Activated CD8-positive, alpha-beta memory T cell treated with anti-CD3 and anti-CD28 coated beads, Interleukin-2, amount 10 ng/mL, durations not matched to agents 7 days and 5 days (primary cell): ENCODE measurements at places on chromosomes 12 and 14. TPM values are rescaled to one million over a fixed set of nuclear protein-coding genes. Genes with fewer than 3 reads are reported as not detected.

- no peaks in the 10 kb centered on the region for H3K27me3 ChIP-seq
- no peak for DNase-seq
- H3K27ac ChIP-seq = no peak overlapping the region
- peaks cover 4% of the 10 kb centered on the region for H3K4me1 ChIP-seq
These were observed 31.1 kb downstream of the INTS13 start for GRCh38 chr12:26906704-26907103.

Gene CLEC4D
- total RNA-seq = not detected

DNA sequence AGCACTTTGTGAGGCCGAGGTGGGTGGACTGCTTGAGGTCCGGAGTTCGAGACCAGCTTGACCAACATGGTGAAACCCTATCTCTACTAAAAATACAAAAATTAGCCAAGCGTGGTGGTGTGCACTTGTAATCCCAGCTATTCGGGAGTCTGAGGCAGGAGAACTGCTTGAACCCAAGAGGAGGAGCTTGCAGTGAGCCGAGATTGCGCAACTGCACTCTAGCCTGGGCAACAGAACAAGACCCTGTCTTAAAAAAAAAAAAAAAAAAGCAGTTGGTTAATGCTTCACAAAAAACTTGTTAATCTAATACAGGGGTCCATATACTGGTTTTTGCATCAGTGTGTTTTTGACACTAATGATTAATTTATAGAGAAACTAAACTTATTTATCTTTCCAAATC lies 18.5 kb upstream of the SLC7A8 start:
- peaks cover 12% of the 10 kb centered on the region for H3K27me3 ChIP-seq
- no peak overlapping the region for H3K4me3 ChIP-seq
- no peaks in the 10 kb centered on the region for H3K36me3 ChIP-seq
- no peak for DNase-seq
- no peak overlapping the region for H3K27ac ChIP-seq

Gene ACSM4
- not detected for total RNA-seq

DNA sequence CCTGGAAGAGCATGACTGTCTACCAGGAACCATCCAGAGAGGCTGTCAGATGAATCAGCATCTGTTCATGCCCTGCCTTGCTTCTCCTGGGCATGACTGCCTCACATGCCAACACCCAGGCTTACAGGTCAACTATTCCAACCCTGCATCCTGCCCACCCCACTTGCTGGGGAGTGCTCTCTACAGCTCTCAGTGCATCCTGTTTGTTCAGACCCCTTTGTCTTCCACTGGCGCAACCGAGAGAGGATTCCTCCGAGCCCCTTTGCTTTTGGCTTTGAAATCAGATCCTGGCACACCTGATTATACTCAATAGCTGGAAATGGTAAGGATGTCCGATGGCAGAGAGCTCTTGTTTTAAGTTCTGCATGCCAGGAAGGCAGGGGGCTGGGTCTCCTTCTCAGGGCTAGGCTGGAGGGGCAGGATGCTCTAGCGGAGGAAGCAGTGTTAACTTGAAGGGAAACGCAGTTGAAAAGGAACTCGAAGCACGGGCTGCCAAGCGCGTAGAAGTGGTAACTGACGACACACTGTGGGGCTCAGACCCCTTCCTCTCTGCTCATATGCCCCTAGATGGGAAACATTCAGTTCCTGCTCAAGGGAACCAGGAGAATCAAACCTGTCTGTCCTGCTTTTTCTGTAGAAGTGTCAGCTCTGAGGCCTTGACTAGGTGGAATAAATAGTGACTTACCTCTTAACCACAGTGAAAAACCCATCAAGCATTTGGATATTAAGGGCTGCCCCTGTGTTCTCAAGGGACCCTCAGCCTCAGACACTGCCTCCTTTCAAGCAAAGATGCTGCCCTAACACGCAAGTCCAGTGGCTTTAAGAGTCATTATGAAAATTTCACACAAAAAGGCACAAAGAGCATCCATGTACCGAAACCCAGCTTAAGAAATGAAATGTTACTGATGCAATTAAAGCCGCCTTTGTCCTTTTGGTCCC lies 297.5 kb downstream of the ZFP36L1 start:
- no peak overlapping the region for H3K4me3 ChIP-seq
- H3K27ac ChIP-seq = no peak overlapping the region
- H3K4me1 ChIP-seq = no peaks in the 10 kb centered on the region
- no peak for DNase-seq

GRCh38 chr14:34030864-34031263 lies 80.0 kb upstream of the EGLN3 start:
- no peak overlapping the region for H3K27ac ChIP-seq
- peaks cover 9% of the 10 kb centered on the region for H3K27me3 ChIP-seq
- H3K4me1 ChIP-seq = no peaks in the 10 kb centered on the region

DNA sequence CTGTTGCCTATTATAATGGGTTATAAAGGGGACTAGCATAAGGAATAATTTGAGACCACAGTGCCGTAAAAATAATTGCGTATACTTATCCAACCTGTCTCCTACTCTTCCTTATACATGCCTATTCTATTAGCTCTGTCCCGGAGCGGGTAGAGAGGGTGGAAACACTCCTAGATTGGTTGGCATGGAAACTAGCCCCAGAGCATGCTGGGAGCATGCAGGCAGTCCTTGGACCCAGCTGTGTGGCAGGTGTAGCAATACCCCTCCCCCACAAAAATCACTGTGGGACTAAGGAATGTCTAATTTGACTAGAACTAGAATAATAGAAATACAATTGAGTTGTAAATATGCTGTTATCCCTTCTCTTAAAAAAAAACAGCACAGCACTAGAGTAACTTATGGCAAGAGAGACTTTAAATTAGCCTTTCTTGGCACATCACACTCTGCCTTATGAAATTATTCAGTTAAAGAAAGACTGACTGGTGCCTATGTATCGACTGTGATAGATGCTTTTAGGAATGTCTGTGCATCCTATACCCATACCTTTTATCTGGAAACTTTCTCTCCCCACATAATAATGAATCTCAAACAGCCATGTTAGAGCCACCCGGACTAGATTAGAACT lies 244.0 kb upstream of the DAAM1 start:
- no peaks in the 10 kb centered on the region for H3K27me3 ChIP-seq
- H3K36me3 ChIP-seq = no peaks in the 10 kb centered on the region
- DNase-seq = no peak
- no peak overlapping the region for H3K4me3 ChIP-seq
- H3K27ac ChIP-seq = no peak overlapping the region
- H3K4me1 ChIP-seq = no peaks in the 10 kb centered on the region

GRCh38 chr14:68939893-68940613 lies 39.0 kb downstream of the ACTN1 start:
- no peaks in the 10 kb centered on the region for H3K27me3 ChIP-seq
- no peak overlapping the region for H3K4me3 ChIP-seq
- no peaks in the 10 kb centered on the region for H3K36me3 ChIP-seq
- H3K4me1 ChIP-seq = peaks cover 3% of the 10 kb centered on the region

Gene PLA2G1B
- not detected for total RNA-seq

DNA sequence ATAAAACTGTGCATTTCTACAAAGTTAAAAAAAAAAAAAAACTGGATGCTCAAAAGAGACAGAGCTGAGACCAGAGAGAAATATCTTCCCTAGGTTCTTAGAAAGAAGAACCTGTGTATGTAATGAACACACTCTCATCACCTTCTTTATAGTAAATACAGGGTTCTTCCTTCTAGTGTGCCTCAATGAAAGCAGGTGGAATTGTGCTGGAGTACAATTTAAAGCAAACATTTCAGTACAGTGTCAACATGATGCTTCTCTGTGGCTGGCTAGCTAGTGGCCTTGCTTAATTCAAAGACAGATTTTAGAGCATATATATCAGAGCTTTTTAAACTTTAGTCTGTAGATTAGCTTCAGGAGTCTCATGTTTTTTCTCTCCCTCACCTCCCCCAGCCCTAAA lies 249.8 kb upstream of the ARHGAP5 start:
- no peak overlapping the region for H3K27ac ChIP-seq
- no peaks in the 10 kb centered on the region for H3K4me1 ChIP-seq
- H3K36me3 ChIP-seq = no peaks in the 10 kb centered on the region
- no peak overlapping the region for H3K4me3 ChIP-seq
- no peak for DNase-seq
- no peaks in the 10 kb centered on the region for H3K27me3 ChIP-seq

- no peak overlapping the region for H3K27ac ChIP-seq
- no peaks in the 10 kb centered on the region for H3K27me3 ChIP-seq
- H3K4me3 ChIP-seq = no peak overlapping the region
- DNase-seq = no peak
- peaks cover 25% of the 10 kb centered on the region for H3K36me3 ChIP-seq
These were observed 281.6 kb downstream of the ITPR2 start for GRCh38 chr12:26551385-26551784.

GRCh38 chr14:56219666-56220413 lies 101.6 kb downstream of the PELI2 start:
- peaks cover 7% of the 10 kb centered on the region for H3K4me1 ChIP-seq
- H3K27ac ChIP-seq = no peak overlapping the region
- DNase-seq = no peak
- no peak overlapping the region for H3K4me3 ChIP-seq
- no peaks in the 10 kb centered on the region for H3K27me3 ChIP-seq

GRCh38 chr12:86551146-86551571 lies 295.0 kb upstream of the MGAT4C start:
- DNase-seq = no peak
- H3K27ac ChIP-seq = no peak overlapping the region
- no peaks in the 10 kb centered on the region for H3K27me3 ChIP-seq
- no peaks in the 10 kb centered on the region for H3K4me1 ChIP-seq
- H3K4me3 ChIP-seq = no peak overlapping the region

- no peak overlapping the region for H3K27ac ChIP-seq
- peaks cover 44% of the 10 kb centered on the region for H3K27me3 ChIP-seq
- H3K4me3 ChIP-seq = no peak overlapping the region
- no peaks in the 10 kb centered on the region for H3K36me3 ChIP-seq
These were observed 18.1 kb downstream of the KRT85 start for GRCh38 chr12:52349196-52349595.

DNA sequence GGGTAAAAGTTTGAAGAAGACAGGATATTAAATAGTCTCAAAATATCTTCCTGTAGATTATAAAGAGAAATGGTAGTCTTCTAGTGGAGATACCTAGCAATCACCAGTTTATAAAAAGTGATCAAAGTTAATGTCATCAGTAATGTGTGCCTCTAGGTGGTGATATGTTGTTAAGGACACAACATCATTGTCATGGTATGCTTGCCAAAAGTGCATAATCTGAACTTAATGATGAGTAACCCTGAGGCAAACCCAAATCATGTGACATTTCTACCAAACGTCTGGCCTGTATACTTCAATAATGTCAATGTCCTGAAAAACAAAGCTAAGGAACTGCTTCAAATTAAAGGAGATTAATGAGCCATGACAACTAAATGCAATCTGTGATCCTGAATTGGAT lies 214.7 kb downstream of the PHLDA1 start:
- DNase-seq = no peak
- no peaks in the 10 kb centered on the region for H3K27me3 ChIP-seq
- H3K27ac ChIP-seq = no peak overlapping the region
- peaks cover 42% of the 10 kb centered on the region for H3K4me1 ChIP-seq

DNA sequence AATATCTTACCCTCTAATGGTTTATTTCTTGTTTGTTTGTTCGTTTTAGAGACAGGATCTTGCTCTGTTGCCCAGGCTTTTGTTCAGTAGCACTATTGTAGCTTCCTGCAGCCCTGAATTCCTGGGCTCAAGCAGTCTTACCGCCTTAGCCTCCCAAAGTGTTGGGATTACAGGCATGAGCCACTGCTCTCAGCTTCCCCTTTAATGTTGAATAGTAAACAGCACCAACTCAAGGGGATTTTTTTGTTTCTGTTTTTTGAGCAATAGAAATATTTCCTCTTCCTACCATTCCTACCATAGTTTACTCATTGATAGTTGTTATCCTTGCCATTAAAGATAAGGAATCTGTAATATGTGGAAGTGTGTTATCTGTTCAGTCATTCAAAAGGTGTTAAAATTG lies 10.7 kb downstream of the ARID4A start:
- H3K4me1 ChIP-seq = peaks cover 3% of the 10 kb centered on the region
- DNase-seq = no peak
- H3K27ac ChIP-seq = no peak overlapping the region
- H3K36me3 ChIP-seq = peaks cover 33% of the 10 kb centered on the region
- no peak overlapping the region for H3K4me3 ChIP-seq
- H3K27me3 ChIP-seq = no peaks in the 10 kb centered on the region

DNA sequence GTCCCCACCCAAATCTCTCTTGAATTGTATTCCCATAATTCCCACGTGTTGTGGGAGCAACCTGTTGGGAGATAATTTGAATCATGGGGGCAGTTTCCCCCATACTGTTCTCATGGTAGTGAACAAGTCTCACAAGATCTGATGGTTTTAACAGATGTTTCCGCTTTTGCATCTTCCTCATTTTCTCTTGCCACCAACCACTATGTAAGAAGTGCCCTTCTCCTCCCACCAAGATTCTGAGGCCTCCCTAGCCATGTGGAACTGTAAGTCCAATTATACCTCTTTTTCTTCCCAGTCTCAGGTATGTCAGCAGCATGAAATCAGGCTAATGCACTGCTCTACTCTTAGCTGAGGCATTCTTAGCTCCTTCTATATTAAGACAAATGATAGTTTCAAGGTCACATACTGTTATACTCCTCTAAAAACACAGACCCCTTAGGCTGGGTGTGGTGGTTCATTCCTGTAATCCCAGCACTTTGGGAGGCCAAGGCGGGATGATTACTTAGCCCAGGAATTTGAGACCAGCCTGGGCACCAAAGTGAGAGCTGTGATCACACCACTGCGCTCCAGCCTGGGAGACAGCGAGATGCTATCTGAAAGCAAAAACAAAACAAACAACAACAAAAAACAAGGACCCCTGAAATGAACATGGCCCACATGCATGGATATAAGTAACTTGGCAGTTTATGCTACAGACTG lies 3.6 kb downstream of the SCAF11 start:
- DNase-seq = no peak
- H3K27ac ChIP-seq = no peak overlapping the region
- H3K4me1 ChIP-seq = peaks cover 61% of the 10 kb centered on the region
- no peaks in the 10 kb centered on the region for H3K27me3 ChIP-seq
- H3K4me3 ChIP-seq = no peak overlapping the region

DNA sequence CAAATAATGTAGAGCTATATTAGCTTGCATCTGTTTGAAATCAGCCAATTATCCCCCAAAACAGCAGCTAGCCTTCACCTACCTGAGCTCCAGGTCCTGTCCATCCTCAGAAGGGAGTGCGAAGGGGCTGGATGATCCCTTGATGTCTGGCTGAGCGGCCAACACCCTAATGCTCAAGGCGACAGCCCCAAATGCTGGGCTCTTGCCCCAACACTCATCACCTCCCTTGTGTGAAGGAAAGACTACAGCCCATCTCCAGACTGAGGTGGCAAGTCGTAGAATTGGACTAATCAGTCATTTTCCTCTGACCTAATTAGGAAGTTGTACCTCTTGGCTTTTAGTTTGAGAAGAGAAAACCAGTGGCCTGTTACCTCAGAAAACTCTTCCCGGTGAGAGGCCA lies 16.3 kb upstream of the MDM1 start:
- H3K27me3 ChIP-seq = peaks cover 9% of the 10 kb centered on the region
- H3K4me3 ChIP-seq = no peak overlapping the region
- no peak overlapping the region for H3K27ac ChIP-seq

DNA sequence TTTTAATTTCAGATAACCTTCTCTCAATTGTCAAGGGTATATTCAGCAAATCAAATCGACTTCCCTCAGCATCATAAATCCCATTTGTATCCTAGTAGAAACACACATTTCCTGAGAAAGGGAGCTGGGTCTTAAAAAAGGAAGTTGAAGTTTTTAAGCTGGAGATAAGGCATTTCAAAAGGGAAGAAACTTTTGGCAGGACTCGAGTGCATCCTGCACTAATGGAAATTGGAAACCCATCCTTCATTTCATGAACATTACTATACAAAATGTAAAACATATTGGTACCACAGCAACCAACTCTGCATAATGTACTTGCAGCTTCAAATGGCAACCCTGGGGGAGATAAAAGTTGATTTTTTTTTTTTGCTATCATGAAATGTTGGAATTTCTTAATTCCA lies 23.7 kb upstream of the TMCC3 start:
- no peak overlapping the region for H3K4me3 ChIP-seq
- peaks cover 18% of the 10 kb centered on the region for H3K4me1 ChIP-seq

- peak overlapping the region; percentile 89 for H3K27ac ChIP-seq
- H3K27me3 ChIP-seq = no peaks in the 10 kb centered on the region
- H3K4me3 ChIP-seq = peak overlapping the region; percentile 37
- H3K36me3 ChIP-seq = peaks cover 36% of the 10 kb centered on the region
These were observed 25.5 kb downstream of the CLECL1 start for GRCh38 chr12:9707356-9707755.
